ENCODE measurements at places on chromosomes 5 and 9.

DNA sequence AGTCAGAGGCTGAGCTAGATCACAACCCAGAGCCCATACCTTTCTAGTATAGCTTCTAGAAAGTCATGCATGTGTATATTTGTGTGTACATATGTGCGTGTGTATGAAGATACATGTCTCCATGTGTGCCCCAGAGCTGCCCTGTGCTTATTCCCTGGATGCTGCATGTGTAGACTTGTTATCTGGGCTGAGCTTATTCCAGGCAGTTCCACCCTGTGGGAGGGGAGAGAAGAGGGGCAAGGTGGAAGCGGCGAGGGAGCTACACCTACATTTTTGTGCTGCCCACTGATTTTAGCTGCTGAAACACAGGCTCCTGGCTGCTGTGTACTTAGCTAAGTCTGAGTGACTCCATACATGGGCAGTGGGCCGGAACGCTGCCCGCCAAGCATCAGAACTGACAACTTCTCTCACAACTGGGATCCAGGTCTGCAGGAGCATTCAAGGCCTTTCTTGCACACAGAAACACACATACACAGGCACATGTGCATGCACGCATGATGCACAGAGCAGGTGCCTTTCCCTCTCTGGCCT is 38.0 kb upstream of the XPA start:
- no peak for DNase-seq

DNA sequence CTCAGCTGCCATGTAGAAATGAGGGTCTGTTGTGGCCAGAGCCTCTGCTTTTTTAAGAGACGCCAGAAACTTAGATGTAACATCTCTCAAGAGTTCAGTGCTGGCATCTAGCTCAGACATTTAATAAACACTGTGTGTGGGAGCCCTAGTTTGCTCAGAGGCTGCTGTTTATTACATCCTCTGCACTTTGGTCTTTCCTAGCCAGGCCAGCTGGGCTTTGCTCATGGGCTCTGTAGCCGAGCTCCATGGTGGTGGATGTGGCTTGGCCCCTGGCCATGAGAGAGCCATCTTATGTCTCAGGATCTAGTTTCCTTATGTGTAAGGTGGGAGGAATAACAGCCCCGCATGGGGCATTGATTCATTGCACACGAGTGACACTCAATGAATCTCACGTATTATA is 30.0 kb downstream of the ARHGEF37 start:
- DNase-seq = peak; percentile 60

GRCh38 chr9:90299968-90300367 is 342.7 kb downstream of the DIRAS2 start:
- DNase-seq = no peak

GRCh38 chr5:138035605-138036537 is 3.0 kb upstream of the FAM13B start:
- peak; percentile 61 for DNase-seq

DNA sequence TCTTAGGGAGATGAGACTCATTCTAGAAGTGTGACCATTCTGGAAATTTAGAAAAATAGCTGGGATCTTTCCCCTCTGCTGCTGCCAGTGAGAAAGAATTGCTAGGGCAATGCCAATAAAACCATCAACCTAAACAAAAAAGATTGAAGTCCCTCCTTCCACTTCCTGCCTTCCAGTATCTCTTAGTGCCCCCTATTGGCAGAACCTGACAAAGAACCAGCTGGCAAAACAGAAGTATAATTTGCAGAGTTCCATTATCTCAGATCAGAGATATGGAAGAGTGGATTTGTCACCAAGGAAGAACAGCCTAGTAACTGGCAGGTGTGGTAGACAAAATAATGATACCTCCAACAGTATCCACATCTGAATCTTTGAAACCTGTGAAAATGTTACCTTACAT is 13.8 kb upstream of the PLCXD3 start:
- DNase-seq = no peak

DNA sequence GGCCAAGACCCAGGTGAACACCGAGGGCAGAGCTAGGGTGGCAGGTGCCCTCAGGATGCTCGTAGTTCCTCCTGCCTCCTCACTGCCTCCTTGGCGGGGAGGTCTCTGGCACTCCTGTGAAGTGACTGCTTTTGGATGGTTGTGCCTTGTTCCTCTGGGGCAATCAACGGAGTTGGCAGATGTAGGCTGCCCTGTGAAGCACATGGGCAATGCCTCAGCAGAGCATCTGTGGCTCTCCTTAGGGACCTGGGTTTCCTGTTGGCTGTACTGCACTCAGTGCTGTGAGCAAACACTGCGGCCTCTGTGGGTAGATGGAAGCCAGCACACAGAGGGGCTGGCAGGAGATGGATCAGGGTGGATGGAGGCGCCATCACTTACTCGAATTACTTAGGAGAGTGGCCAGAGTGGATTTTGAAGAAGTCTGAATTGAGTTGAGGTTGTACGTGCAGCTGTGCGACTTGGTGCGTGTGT is 71.4 kb upstream of the COL5A1 start:
- no peak for DNase-seq

DNA sequence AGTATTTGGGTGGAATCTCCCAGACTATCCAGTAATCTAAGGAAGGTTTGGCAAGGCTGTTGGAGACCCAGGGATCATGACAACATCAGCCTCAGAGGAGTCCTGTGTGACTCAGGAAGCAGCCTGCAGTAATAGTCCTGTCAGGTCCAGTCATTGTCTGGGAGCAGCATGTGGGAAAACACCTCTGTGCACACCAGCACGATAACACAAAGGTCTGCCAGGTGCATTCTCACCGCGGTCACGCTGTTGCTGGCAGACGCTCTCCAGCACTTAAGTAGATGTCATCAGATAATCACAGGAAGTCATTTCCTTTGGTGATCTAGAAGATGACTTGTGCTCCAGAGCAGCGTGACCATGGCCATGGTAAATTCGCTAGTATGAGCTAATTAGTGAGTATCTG is 99.2 kb upstream of the IQGAP2 start:
- DNase-seq = no peak

DNA sequence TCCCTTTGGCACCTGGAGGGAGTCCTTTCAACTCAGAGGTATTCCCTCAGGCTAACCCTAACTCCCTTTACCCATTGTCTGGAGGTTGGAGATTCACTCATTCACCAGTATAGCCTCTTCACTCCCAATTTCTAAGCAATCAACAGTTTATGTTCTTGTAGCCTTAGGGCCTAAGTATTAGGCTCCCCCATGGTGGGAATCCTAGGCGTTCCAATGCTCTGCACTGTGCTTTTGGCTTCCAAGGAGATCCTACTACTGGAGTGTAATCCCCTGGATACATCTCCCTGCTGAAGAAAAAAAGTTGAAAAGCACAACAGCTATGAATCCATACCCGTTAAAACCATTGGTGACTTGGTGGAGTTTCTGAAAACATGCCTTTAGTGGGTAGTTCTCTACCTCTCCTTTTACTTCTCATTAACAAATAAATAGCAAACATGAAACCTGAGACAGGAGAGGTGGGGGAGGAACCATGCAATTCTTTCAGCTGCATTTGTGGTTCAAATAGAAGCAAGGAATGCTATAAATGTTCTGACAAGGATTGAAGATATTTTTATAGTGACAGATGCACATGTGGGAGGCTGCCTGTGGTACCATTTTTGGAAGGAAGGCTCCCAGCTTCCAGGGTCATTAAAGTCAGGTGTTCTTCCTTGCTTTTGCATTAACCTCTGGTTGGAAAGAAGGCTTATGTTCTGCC is 397.1 kb downstream of the DMAC1 start:
- no peak for DNase-seq

DNA sequence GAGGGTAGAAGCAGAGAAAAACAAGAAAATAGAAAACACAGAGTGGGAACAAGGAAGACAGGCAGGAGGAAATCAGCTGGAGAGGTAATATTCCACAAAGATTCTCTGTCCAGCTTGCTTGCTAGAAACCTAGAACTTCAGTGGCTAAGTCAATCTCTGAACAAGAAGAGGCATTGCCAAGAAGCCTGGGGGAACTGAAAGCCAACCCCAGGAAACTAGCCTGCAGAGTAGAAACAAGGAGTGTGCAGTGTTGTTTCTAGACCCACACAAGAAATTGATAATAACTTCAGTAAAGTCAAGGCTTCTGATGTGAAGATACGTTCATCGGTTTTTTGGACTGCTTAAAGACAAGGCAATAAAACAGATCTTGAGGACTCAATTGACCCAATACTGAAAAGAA is 234.5 kb upstream of the MAP3K1 start:
- DNase-seq = no peak

DNA sequence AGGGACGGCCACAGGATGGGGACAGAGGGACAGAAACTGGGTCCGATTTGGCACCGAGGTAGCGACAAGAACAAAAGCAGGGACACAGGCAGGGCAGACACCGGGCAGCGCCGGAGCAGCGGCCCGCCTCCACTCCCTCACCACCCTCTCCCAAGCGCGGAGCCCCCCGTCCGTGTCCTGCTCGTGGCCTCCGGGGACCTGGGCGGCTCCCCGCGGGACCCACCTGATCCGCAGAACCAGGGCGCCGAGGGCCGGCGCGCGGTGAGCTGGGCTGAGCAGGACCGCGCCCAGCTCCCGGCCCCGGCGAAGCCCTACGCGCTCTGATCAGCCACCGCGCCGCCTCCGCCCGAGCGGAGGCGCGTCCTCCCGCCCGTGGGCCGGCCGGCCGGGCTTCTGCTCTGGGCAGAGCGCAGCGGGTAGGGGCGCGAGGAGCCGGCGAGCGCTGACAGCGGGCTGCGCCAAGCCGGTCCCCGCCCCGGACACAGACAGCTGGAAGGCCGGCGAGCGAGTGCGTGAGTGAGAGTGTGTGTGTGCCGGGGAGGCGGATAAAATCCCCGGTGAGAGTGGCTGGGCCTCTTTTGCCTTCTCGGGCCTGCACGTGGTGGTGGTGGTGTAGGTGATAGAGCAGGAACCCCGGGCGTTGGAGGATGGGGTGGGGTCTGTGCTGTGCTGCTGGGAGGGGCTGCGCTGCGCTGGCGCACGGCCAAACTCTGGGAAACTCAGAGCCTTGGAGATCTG is at the start of gene GGTA1:
TSS of gene GGTA1 (minus strand) at position 418 of the 738 bp plus-strand sequence. CDS start 31,922 bp downstream, outside the sequence.
- peak; percentile 65 for DNase-seq

GRCh38 chr5:91110686-91111085 is 272.4 kb downstream of the ARRDC3 start:
- no peak for DNase-seq

GRCh38 chr9:92607088-92607487 is 62.8 kb downstream of the IPPK start:
- no peak for DNase-seq

GRCh38 chr5:161369022-161369421 is 177.5 kb downstream of the GABRB2 start:
- no peak for DNase-seq

DNA sequence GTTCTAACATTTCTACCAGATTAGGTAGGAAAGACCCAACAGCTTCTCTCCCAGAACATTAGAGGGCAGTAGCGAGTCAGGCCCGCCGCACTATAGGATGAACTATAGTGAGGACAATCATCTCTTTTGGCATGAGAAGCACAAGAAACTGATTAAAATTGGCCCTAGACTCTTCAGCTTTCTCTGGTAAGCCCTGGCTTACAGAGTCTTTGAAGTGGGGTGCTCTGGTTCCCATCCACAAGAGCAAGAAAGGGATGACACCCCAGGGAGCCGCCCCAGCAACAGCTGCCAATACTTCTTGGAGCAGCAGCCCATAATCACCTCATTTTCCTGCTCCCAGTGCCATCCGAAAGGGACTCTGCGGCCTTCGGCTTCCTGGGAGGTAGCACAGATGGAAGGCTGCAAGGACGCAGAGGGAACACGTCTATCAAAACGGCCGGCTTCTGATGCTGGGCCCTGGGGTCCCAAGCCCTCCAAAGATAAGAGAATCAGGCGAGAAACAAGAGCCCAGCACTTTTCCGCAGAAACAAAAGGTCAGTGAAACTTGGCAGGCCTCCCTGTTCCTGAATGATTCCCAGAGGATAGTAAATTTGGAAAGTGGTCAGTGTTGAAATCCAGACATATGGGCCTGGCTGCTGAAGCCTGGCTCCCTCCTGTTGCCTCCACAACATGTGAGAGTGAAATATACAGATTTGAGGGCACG is 69.3 kb downstream of the HSD17B3 start:
- peak; percentile 57 for DNase-seq

DNA sequence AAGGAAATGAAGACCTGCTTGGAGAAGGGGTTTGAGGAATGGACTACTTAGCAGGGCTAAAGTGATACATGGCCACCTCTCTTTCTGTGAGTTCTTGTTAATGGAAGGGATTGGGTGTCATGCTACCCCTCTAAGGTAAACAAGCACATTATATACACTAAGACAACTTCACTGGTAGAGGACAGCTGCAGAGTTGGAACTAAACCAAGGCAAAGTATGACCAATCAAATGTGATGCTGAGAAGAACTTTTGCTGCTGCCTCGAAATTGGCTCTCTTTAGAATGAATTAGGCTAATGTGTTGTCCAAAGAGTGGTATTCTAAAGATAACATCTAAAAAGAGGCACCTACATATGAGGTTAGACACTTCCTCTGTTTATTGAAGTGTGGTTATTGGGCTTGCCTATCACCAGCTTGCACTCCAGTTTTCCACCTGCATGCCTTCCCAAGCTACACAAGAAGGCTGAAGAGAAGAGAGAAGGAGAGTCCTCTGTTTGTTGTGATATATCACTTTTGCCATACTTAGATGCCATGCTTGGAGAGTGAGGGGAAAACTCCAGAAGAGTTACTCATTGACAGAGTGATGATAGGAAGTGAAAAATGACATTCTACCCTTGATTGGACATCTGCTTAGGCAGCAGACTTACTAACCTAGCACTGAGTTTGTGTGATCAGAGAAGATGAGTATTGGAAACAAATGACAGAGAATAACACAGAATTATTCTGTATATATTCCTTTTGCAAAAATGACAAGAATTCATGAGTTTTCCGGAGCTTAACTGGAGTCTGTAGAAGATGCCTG is 536.1 kb downstream of the ZNF608 start:
- DNase-seq = no peak

DNA sequence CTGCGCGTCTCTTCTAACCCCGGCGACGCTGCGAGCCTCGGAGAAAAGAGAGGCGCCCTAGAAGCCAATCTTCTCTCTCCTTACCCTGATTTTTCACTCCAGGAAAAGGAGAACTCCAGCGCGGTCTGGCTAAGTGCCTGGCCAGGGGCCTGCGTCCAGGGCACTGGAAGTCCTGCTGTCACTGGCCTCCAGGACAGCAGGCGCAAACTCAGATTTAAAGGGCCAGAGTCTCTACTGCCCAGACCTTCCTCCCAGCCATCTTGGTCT is 553 bp upstream of the FOXB2 start:
- no peak for DNase-seq

- DNase-seq = no peak
Observed at GRCh38 chr5:96871686-96872085, 4.6 kb upstream of the ERAP2 start.

- no peak for DNase-seq
Observed at GRCh38 chr9:34887841-34888240, 70.2 kb upstream of the PHF24 start.

DNA sequence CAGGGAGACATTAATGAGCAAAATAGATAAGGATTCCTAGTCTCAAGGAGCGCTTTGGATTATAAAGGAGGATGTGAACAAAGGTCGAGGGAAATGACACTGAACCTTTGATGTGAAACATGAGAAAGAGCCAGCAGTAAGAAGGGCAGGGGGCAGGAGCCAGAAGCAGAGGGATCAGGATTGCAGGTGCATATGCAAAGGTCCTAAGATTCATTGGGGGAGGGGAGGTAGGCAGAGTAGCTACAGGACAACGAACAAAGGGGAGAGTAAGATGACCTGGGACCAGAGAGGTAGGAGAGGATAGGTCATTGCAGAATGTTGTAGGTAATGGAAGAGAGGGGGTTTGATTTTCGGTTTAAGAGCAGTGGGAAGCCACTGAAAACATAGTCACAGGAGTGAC is 129.2 kb upstream of the TRPM3 start:
- no peak for DNase-seq

Data from hepatic stellate cell (primary cell).